Adipose tissue (tissue), 3 donors: ENCODE measurements at places on chromosomes 2 and 18. TPM values are rescaled to one million over a fixed set of nuclear protein-coding genes. Genes with fewer than 3 reads are reported as not detected.

Gene DTNA
- 15.2 TPM for polyA plus RNA-seq

Gene EGR4
- 0.28 TPM for polyA plus RNA-seq

Gene DES
- 18.9 TPM for polyA plus RNA-seq

Gene TLK1
- polyA plus RNA-seq = 6.7 TPM
